ENCODE measurements at places on chromosomes 7 and 10.
A peak's percentile ranks its signal among the peaks of the same experiment; 100 is the strongest.

DNA sequence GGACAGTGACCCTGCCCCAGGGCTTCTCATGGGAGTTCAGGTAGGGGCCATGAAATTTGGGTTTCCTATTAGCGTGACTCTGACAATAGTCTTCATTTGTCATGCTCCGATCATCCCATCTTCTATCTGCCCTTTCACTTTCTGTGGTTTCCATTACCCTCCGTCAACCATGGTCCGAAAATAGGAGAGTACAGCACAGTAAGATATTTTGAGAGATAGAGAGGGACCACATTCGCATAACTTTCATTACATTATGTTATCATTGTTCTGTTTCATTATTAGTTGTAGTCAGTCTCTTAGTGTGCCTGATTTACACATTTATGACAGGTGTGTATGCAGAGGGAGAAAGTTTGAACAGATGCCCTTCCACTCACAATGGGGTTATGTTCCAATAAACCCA, 649.2 kb downstream of the SDK1 start:
- no peak for DNase-seq

GRCh38 chr10:24453404-24453830, 244.5 kb downstream of the KIAA1217 start:
- no peak for DNase-seq

- peak; percentile 17 for DNase-seq
Measured at GRCh38 chr7:155568842-155569494, 22.6 kb upstream of the CNPY1 start.

- no peak for DNase-seq
Measured at GRCh38 chr7:51455948-51456347, 139.3 kb upstream of the COBL start.

DNA sequence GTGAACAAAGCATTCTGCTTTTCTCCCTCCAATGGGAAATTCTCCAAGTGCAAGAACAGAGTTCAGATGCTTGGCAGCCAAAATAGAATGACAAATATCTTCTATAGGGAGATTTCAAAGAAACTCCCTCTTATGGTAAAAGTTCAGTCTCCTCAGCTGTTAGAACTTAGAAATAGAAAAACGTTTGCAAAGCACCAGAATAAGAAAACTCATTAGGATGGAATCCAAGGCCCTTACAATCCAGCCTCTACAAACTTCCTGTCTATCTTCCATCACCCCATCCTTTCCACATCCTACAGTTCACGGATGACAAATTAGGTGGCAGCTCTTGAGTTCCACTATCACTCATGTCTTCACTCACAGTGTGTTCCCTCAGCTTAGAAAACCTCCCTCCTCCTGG, 25.7 kb downstream of the FAM13C start:
- DNase-seq, result no peak

- no peak for DNase-seq
Measured at GRCh38 chr10:807163-807957, 117.9 kb upstream of the DIP2C start.

DNA sequence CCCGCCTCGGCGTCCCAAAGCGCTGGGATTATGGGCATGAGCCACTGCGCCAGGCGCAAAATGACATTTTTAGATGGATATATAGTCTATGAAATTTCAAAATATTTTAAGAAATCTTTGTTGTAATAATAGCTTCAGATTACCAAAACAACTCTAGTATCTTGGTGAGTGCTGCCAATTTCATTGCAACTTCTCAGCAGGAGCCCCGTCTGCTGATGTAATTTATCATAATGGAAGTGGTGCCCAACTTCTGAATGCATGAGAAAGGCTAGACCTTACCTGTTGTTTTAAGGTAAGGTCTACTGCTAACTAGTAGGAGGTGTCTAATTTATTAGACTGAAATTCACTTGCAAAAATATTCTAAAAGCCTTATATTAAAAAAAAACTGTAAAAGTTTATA, 20.0 kb downstream of the PDSS1 start:
- no peak for DNase-seq

GRCh38 chr10:71754562-71754961, 18.8 kb downstream of the VSIR start:
- DNase-seq, result no peak

GRCh38 chr10:85641479-85642009, 725.1 kb downstream of the GRID1 start:
- DNase-seq, result no peak

DNA sequence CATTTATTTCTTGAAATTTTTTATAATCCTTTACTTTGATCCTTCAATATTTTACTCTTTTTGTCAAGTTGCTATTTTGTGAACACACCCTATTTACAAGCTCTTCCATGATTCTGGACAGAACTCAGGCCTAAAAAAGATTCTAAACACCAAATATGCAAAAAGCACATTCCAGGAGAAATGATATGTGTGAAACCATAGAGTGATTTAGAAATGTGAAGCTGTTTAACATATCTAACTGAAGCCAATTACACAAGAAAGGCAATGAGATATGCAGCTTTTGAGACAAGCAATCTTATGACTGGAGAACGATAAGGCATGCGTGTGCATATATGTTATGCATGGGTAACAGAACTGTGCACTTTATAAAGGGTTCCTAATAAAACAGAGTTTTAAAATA, 243.0 kb downstream of the CACNA2D1 start:
- no peak for DNase-seq

GRCh38 chr7:27689591-27690164, 27.0 kb upstream of the HIBADH start:
- DNase-seq, result peak; percentile 14

DNA sequence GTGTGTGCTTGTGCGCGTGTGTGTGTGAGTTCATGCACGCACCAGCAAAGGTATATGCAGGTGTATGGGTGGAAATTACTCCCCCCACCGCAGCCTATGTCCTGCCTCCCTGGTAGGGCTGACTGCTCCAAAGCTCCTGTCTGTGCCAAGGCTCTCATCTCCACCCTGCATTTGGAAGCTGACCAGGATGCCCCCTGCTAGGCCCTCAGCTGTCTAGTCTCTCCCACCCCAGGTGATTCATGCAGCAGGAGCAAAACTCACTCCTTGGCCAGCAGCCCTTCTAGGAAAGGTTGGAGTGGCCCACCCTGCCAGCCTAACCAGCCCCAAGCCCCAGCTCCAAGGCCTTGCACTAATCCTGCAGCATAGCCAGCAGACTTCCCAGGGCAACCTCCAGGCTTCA, 148.4 kb downstream of the GRID1 start:
- no peak for DNase-seq

DNA sequence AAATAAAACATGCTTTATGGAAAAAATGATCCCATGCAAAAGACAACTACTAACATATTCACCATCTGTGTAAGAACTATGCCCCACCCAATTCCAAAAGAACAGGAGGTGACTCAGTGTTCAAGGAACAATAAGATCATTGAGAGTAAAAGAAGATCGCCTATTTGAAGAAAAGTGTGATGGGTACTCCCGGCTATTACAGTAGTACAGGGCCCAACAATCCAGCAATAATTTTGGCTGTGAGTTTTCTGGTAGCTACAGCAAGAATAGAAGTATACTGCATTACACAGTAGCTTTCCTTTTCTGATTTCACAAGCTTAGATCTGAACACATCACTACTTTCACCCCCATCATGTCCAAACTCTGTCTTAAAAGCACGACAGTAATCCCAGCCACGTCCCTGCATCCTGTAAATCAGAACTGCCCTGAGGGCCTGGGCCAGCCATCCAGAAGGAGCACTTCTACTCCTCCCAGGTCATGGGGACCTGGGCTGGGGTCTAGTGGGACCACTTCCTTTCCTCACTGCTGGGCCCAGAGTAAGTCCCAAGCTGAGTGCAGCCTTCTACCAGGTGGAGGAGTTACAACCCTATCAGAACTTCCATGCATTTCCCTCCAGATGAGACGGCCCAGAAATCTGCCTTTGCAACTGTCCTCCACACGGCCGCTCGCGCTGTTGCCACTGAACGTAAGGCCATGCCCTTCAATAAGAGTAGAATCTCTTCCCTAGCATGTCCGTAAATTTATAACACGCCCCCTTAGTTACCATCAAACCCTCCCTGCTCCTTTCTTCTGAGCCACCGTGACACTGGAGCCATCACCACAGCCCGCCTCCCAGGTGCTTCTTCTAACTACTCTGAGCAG, 7.9 kb downstream of the ESYT2 start:
- no peak for DNase-seq

GRCh38 chr10:118003126-118003525, 43.6 kb downstream of the RAB11FIP2 start:
- DNase-seq, result no peak

- peak; percentile 38 for DNase-seq
Measured at GRCh38 chr7:356691-357462, 66.9 kb downstream of the FOXL3 start.

GRCh38 chr7:151311294-151311864, 30.2 kb upstream of the NUB1 start:
- no peak for DNase-seq

DNA sequence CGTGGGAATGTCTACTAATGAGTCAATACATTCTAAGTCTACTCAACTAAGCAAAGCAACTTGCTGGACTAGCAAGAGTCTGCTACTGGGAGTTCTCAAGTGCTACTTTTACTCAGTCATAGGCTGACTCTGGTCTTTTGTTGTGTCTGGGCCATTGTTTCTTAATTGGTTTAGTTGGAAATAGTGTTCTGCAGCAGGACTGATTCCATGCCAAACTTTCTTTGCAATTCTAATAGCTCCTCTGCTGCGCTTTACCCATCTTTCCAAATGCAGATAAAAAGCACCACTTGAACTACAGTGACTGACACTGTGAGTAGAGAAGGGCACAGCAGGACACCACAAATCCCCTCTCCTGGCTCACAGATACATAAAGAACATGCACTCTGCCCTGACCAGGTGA, 125.7 kb downstream of the CD36 start:
- DNase-seq, result no peak

GRCh38 chr10:104485632-104486031, 132.0 kb downstream of the CFAP58 start:
- DNase-seq, result no peak

DNA sequence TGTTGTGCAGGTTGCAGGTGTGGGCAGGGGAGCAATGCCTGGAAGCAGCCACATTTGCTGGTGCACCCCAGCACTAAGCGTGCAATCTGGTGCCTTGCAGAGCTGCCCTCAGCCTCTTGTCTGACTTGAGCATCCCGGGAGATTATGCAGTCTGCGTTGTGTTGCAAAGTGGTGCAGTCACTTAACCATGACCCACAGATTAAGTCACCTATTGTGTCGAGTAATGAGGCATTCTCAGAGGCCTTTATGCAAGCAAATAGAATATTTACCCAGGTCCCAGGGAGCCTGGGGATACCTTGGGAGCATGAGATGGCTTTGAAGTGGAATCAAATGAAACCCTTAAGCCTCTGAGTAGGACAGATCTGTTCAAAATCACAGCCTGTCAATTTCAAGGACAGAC, 529.0 kb downstream of the TYW1 start:
- no peak for DNase-seq

GRCh38 chr10:112954974-112955581, 5.0 kb downstream of the TCF7L2 start:
- DNase-seq, result no peak

GRCh38 chr7:8084836-8085235, 116.2 kb downstream of the GLCCI1 start:
- no peak for DNase-seq

GRCh38 chr10:102714621-102715455, at the start of gene SFXN2:
SFXN2 (plus strand) TSS chr10:102714636; CDS start chr10:102726637, 12,001 bp downstream.
- peak; percentile 29 for DNase-seq

- no peak for DNase-seq
Measured at GRCh38 chr7:21495731-21496130, 47.1 kb upstream of the DNAH11 start.

GRCh38 chr10:79246606-79247275, 100.5 kb upstream of the PPIF start:
- peak; percentile 52 for DNase-seq

DNA sequence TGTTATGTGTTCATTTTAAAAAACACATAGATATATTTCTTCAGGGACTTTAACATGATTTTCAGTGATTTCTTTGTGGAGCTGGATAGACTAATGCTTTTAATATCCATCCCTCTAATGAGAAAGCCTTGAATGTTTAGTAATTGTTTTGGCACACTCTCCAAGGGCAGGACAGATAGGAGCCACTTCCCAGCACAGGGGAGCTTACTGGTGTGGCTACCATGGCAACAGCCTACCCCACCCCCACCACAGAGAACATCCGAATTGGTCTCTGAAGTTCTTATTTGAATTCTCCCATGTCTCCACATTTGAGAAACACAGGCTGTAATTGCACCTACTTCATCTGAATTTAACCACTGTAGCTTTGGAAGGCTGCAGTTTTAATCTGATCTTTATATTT, 87.7 kb downstream of the PRKG1 start:
- no peak for DNase-seq

All from pancreas (tissue), 10 donors.